ENCODE measurements at places on chromosomes 2 and 18.

DNA sequence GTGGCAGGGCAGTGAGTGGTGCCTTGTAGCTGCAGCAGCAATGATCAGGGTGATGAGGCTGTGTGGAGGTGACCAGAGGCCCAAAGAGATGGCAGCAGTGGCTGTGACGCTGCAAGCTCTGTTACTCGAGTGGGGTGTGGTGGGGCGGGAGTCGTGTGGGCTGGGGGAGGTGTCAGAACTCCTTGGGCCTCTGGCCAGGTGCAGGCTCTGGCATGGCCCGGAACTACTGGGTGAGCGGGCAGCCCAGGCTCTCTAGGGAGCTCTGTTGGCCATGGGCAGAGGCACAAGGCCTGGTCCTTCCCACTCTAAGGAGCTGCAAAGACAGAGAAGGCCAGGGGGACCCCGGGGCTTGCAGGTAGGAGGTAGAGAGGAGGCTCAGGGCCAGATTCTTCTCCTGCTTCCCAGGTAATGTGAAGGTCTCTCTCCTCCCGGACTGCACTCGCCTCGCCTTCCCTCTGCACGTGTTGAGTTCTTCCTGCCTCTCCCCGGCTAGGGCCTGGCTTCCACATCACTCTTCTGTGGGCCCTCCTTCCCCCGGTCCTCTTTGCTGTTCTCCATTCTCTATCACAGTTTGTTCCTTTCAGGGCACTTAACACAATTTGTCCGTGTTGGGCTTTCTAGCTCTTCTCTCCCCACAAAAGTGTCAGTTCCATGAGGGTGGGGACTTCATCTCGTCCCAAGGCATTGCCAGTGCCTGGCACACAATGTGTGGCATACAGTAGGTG is 114.8 kb downstream of the MCFD2 start:
- no peaks in the 10 kb centered on the region for H3K27me3 ChIP-seq
- peaks cover 42% of the 10 kb centered on the region for H3K4me1 ChIP-seq
- no peaks in the 10 kb centered on the region for H3K36me3 ChIP-seq

- H3K4me3 ChIP-seq = no peak overlapping the region
- no peaks in the 10 kb centered on the region for H3K36me3 ChIP-seq
- H3K27me3 ChIP-seq = peaks cover 5% of the 10 kb centered on the region
Observed at GRCh38 chr2:172239944-172240590, 137.4 kb upstream of the DLX2 start.

- no peaks in the 10 kb centered on the region for H3K36me3 ChIP-seq
- no peak overlapping the region for H3K4me3 ChIP-seq
- DNase-seq = no peak
Observed at GRCh38 chr2:216934151-216934550, 74.3 kb upstream of the TNP1 start.

DNA sequence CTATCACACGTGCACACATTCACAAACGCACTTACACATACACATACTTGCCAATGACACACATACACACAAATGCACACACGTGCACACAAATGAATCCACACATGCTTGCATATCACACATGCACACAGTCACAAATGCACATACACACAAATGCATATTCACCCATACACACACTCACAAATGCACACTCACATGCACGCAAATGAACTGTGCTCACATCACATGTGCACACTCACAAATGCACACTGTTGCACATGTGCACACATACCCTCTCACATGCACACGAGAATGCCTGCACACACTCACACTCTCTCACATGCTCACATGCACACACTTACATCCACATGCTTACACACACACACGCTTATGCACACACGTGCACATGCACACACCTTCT is 368.1 kb downstream of the EIPR1 start:
- H3K27me3 ChIP-seq = no peaks in the 10 kb centered on the region
- H3K36me3 ChIP-seq = no peaks in the 10 kb centered on the region
- DNase-seq = no peak

GRCh38 chr2:190625691-190626090 is 23.2 kb upstream of the NAB1 start:
- H3K27me3 ChIP-seq = no peaks in the 10 kb centered on the region
- no peak overlapping the region for H3K4me3 ChIP-seq
- no peak for DNase-seq
- no peak overlapping the region for H3K27ac ChIP-seq

- DNase-seq = no peak
- no peaks in the 10 kb centered on the region for H3K4me1 ChIP-seq
Observed at GRCh38 chr2:152682663-152683062, 34.6 kb downstream of the PRPF40A start.

- no peaks in the 10 kb centered on the region for H3K36me3 ChIP-seq
- no peaks in the 10 kb centered on the region for H3K4me1 ChIP-seq
- peaks cover 3% of the 10 kb centered on the region for H3K27me3 ChIP-seq
- H3K27ac ChIP-seq = no peak overlapping the region
- no peak overlapping the region for H3K4me3 ChIP-seq
Observed at GRCh38 chr2:165015052-165015642, 59.8 kb upstream of the SLC38A11 start.

GRCh38 chr2:214575030-214575429 is 164.2 kb downstream of the VWC2L start:
- no peaks in the 10 kb centered on the region for H3K27me3 ChIP-seq
- H3K36me3 ChIP-seq = no peaks in the 10 kb centered on the region
- no peak overlapping the region for H3K4me3 ChIP-seq
- H3K27ac ChIP-seq = no peak overlapping the region
- no peaks in the 10 kb centered on the region for H3K4me1 ChIP-seq
- DNase-seq = no peak

DNA sequence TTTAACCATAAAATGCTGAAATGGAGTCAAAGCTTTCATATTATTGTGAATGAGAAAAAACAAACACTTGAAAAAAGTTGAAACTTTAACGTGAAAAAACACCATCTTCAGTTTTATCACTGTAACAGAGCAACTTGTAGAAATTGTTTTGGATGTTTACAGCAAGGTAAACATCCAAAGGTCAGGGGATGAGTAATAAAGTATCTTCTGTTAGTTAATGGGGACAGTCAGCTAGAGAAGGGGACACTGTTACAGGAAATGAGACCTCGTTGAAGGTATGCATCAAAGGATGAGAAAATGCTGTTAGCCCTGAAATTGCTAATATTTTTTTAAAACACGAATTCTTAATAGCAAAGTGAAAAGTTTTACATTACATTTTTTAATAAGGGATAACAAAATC is 2.9 kb downstream of the RHBDD1 start:
- H3K27me3 ChIP-seq = no peaks in the 10 kb centered on the region
- no peak overlapping the region for H3K27ac ChIP-seq
- 0 out of 2 replicates have a peak, but pooled peaks cover 2% of the 10 kb centered on the region for H3K36me3 ChIP-seq
- no peak for DNase-seq

- peaks cover 2% of the 10 kb centered on the region for H3K27me3 ChIP-seq
- no peak overlapping the region for H3K4me3 ChIP-seq
- no peaks in the 10 kb centered on the region for H3K36me3 ChIP-seq
- no peak overlapping the region for H3K27ac ChIP-seq
- peaks cover 3% of the 10 kb centered on the region for H3K4me1 ChIP-seq
Observed at GRCh38 chr2:216932113-216932862, 72.4 kb upstream of the TNP1 start.

- DNase-seq = no peak
- no peak overlapping the region for H3K4me3 ChIP-seq
- no peaks in the 10 kb centered on the region for H3K4me1 ChIP-seq
- H3K27ac ChIP-seq = no peak overlapping the region
Observed at GRCh38 chr2:177629357-177630024, 236.9 kb downstream of the AGPS start.

DNA sequence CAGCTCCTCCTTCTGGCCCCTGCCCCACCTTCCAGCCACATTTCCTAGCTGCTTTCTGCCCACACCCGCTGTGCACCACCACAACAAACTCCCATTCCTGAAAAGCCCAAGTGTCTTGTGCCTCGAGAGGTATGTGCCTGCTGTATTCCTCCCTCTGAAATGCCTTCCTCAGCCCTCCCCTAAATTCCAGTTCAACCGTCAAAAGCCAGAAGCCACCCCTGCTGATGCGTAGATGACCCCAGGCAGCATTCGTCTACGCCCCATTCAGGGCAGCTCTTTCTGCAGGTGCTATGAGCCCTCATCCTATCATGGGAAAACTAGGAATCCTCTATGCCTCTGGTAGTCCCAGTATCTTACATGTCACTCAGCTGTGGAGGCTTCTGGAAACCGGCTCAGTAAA is 71.7 kb downstream of the DNMT3A start:
- no peaks in the 10 kb centered on the region for H3K27me3 ChIP-seq
- no peak for DNase-seq
- no peak overlapping the region for H3K27ac ChIP-seq
- no peaks in the 10 kb centered on the region for H3K4me1 ChIP-seq
- no peak overlapping the region for H3K4me3 ChIP-seq

DNA sequence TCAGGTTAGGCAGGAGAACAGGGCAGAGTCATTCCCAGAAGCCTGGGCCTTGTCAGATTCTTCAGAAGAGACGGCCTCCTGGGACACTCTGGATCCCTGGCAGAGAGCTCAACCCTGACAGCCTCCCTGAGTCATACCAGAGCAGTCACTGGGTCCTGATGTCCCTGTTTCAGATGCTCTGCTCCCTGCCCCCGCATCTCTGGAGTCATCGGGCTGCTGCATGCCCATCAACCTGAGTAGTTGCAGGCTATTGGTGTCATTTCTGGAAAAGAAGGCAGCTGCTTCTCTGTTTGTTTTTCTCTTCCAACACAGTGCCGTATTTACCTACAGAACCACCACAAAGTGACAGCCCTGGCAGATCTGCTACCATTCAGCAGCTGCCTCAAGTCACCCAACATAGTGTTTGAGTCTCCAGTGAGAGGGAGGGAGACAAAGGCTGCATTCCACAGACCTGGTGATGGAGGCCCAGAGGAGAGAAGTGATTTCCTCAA is 145.1 kb downstream of the B3GNT2 start:
- no peaks in the 10 kb centered on the region for H3K4me1 ChIP-seq
- H3K4me3 ChIP-seq = no peak overlapping the region
- no peak overlapping the region for H3K27ac ChIP-seq
- no peak for DNase-seq

DNA sequence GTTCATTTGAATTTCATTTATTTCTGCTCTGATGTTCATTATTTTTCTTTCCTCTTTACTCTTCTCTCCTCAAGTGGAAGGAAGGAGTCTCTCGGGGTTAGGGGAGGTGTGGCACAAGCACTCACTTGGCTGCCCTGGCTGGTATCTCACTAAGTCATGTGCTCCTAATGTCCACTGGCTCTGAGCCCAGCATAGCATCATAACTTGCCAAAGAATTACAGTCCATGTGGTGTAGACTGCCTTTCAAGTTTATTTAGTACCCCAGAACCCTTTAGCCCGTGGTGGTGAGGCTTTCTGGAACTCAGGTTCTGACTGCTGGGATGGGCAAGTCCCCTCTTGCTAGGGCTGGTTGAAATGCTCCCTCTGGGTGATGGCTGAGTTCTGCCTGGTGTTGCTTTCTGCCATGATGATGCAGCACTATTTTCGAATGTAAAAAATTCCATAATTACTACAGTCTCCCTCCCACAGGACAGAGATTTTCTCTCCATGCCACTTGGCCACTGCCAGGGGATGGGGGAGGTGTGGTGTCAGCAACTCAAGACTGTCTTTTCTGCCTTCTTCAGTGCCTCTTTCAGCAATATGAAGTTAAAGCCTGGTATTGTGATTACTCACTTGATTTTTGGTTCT is 22.2 kb downstream of the SPAG16 start:
- H3K27me3 ChIP-seq = no peaks in the 10 kb centered on the region
- 0 out of 2 replicates have a peak, but pooled peaks cover 2% of the 10 kb centered on the region for H3K36me3 ChIP-seq
- no peak overlapping the region for H3K27ac ChIP-seq
- peaks cover 5% of the 10 kb centered on the region for H3K4me1 ChIP-seq
- peak; percentile 65 for DNase-seq

DNA sequence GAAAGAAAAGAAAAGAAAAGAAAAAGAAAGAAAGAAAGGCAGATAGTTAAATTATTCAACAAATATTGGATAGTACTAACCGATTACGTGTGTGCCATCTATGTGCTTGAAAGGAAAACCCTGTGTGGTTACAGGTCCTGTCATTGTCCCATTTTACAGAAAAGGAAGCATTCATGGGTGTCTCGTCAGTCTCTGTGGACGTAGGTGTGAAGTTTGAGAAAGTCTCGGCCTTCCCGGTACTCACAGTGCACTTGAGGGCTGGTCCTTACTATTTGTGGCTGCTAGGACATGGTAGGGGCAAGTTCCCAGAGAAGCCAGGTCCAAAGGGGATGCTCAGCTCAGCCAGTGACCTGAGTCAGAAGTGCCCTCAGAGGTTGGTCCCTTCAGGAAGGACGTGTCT is 19.3 kb downstream of the SH3YL1 start:
- peaks cover 23% of the 10 kb centered on the region for H3K36me3 ChIP-seq
- no peak overlapping the region for H3K4me3 ChIP-seq
- H3K27me3 ChIP-seq = no peaks in the 10 kb centered on the region
- no peak overlapping the region for H3K27ac ChIP-seq

DNA sequence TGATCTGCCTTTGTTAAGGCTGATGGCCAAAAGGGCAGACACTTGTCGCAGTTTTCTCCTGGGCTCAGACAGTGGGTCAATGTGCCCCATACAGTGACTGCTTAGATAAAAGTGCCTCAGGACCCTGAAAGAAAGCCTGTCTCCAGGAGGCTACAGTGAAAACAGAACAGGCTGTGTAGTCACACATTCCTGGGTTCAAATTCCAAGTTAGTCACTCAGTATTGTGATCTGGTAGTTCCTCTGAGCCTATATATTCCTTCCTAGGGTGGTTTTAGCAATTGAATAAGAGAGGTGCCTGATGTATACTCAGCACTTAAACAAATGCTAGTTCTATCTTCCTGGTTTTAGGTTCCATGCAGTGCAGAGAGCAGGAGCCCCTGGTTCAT is 54.4 kb downstream of the RPL37A start:
- no peaks in the 10 kb centered on the region for H3K36me3 ChIP-seq
- H3K27me3 ChIP-seq = no peaks in the 10 kb centered on the region
- peak overlapping the region; percentile 77 for H3K27ac ChIP-seq
- DNase-seq = peak; percentile 78

DNA sequence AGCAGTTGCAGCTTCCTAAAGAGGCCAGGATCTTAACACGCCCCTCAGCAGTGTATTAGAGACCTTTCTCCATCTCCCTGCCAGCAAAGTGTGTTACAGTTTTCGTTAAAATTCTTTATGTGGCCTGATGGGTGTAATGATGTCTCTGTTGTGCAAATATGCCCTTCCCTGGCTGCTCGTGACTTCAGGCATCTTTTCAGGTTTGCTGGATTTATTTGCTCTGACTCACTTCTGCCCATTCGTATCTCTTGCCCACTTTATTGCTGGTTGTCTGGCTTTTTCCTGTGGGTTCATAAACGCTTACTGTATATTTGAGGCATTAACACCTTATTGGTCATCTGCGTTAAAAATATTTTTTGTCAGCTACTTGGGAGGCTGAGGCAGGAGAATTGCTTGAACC is 134.5 kb downstream of the ASB1 start:
- H3K27ac ChIP-seq = no peak overlapping the region
- no peaks in the 10 kb centered on the region for H3K36me3 ChIP-seq
- peaks cover 17% of the 10 kb centered on the region for H3K27me3 ChIP-seq
- no peak overlapping the region for H3K4me3 ChIP-seq
- H3K4me1 ChIP-seq = no peaks in the 10 kb centered on the region

All from IMR-90 (cell line).